ENCODE measurements at places on chromosomes 12 and 14.

DNA sequence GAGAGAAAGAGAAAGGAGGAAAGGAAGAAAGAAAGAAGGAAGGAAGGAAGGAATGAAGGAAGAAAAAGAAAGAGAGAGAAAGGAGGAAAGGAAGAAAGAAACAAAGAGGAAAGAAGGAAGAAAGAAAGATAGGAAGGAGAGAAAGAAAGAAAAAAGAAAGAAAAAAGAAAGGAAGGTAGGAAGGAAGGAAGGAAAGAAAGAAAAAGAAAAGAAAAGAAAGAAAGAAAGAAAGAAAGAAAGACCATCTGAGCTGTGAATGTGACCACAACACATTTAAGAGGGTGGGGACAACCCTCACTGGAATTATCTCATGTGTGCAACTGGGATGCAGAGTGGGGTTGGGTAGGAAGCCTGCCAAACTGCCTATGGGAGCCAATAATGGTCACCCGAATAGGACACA, 36.0 kb upstream of the BATF start:
- DNase-seq, result no peak

- no peak for DNase-seq
These were observed 1356.0 kb upstream of the SEL1L start for GRCh38 chr14:82889701-82890100.

GRCh38 chr14:73381380-73382013, 76.8 kb downstream of the NUMB start:
- DNase-seq, result no peak

DNA sequence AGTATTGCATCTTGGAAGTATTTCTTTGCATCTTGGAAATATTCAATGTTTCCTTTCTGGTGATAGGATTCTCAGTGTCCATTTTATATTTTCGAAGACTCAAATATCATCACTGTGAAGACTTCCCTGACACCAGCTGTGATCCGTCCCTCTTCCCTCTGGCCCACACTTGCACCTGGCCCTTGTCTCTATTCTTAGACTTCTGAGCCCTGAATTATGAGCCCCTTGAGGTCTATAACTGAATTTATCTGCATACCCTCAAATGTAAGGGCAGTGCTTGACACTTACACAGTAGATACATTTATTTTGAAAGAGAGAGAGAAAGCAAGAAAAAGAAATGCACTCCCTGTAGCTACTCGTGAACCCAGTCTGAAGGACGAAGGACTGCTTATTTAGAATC, 376.7 kb downstream of the ZFP36L1 start:
- DNase-seq, result no peak

GRCh38 chr14:101173698-101174521, 270.4 kb upstream of the RTL1 start:
- no peak for DNase-seq

- no peak for DNase-seq
These were observed 308.0 kb upstream of the FKBP4 start for GRCh38 chr12:2486796-2487195.

- DNase-seq, result peak; percentile 40
These were observed 1.0 kb upstream of the NR4A1 start for GRCh38 chr12:52050116-52050757.
